Spinal cord (tissue), 10 donors: ENCODE measurements at places on chromosomes 5 and 9. TPM values are rescaled to one million over a fixed set of nuclear protein-coding genes. Genes with fewer than 3 reads are reported as not detected.

TAF11L5 gene
- not detected for total RNA-seq

F12 gene
- 1.9 TPM for total RNA-seq

SPATA31D4 gene
- not detected for total RNA-seq

SPINK7 gene
- not detected for total RNA-seq

PRSS3 gene
- total RNA-seq = 3.0 TPM

PCDHA12 gene
- 2.5 TPM for total RNA-seq

CNTNAP3 gene
- 22.5 TPM for total RNA-seq

FOXD4L4 gene
- 0.20 TPM for total RNA-seq

PSD2 gene
- 7.5 TPM for total RNA-seq

- no peak overlapping the region for H3K27ac ChIP-seq
- H3K36me3 ChIP-seq = no peaks in the 10 kb centered on the region
- DNase-seq = no peak
- H3K27me3 ChIP-seq = no peaks in the 10 kb centered on the region
Measured at GRCh38 chr9:14517154-14517906, 175.9 kb downstream of the ZDHHC21 start.

GRCh38 chr9:136597965-136598364, 52.1 kb upstream of the NOTCH1 start:
- H3K27me3 ChIP-seq = no peaks in the 10 kb centered on the region
- H3K4me1 ChIP-seq = peaks cover 76% of the 10 kb centered on the region
- H3K4me3 ChIP-seq = no peak overlapping the region
- peaks cover 3% of the 10 kb centered on the region for H3K36me3 ChIP-seq
- no peak for DNase-seq
- H3K27ac ChIP-seq = peak overlapping the region; percentile 82

- no peaks in the 10 kb centered on the region for H3K36me3 ChIP-seq
- no peaks in the 10 kb centered on the region for H3K4me1 ChIP-seq
- H3K27ac ChIP-seq = no peak overlapping the region
- DNase-seq = peak; percentile 31
- no peaks in the 10 kb centered on the region for H3K27me3 ChIP-seq
Measured at GRCh38 chr5:59673438-59674058, 220.0 kb downstream of the PDE4D start.

DNA sequence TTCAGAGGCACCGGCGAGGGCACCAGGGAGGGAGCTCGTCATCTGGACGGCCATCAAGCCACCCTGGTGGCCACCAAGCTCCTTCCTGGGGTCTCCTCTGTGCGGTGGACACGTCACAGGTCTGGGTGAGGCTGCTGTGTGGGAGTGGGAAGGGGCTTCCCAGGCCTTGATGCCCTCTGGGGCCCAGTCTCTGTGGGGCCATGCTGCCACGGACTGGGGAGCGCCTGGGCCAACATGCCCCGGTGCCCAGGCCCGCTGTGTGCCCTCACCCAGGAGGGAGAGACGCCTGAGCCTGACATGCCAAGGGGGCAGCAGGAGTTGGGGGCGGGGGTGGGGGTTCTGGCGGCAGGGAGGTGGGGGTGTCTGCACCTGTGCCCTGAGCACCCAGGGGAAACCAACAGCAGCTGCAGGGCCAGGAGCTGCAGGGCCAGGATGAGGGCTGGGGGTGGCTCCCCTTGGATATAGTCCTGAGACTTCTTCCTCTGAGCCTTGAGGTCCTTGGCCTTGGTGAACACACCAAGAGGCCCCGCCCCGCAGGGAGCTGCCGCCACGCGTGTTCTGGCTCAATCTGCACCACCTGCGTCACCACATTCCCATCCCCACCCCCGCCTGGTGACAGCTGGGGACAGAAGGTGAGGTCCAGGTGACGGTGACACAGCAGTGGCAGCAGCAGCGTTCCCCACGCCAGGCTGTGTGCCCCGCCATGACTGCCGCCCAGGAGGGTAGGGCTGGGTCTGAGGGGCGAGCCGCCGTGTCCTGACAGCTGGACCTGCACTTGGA, 15.3 kb upstream of the SEC16A start:
- no peaks in the 10 kb centered on the region for H3K27me3 ChIP-seq
- peaks cover 60% of the 10 kb centered on the region for H3K4me1 ChIP-seq
- H3K27ac ChIP-seq = no peak overlapping the region
- H3K4me3 ChIP-seq = no peak overlapping the region
- peaks cover 98% of the 10 kb centered on the region for H3K36me3 ChIP-seq

GRCh38 chr9:107945493-107945892, 455.9 kb upstream of the KLF4 start:
- DNase-seq = no peak
- no peaks in the 10 kb centered on the region for H3K36me3 ChIP-seq
- H3K4me1 ChIP-seq = no peaks in the 10 kb centered on the region
- H3K27me3 ChIP-seq = no peaks in the 10 kb centered on the region
- H3K4me3 ChIP-seq = no peak overlapping the region
- H3K27ac ChIP-seq = no peak overlapping the region

DNA sequence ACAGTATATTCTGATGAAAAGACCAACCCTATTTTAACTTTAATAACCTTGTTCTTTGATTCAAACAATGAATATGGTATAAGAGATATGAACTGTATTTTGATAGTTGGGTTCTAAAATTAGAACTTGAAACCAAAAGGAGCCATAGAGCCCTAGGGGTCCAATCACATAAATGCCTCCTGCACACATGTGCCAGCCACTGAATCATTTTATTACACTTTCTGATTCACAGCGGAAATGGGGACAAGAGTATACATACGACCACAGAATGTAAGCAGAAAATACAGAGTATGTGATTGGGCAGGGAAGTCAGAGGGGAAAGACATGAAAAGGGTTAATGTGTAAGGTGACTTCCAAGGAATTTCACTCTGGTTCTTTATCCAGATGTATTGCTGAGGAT, 1000.2 kb downstream of the NR2F1-AS1 start:
- no peaks in the 10 kb centered on the region for H3K27me3 ChIP-seq
- no peaks in the 10 kb centered on the region for H3K4me1 ChIP-seq
- no peak for DNase-seq
- no peak overlapping the region for H3K27ac ChIP-seq

GRCh38 chr9:134858051-134858841, 22.4 kb upstream of the FCN2 start:
- no peaks in the 10 kb centered on the region for H3K36me3 ChIP-seq
- no peak overlapping the region for H3K4me3 ChIP-seq
- no peak overlapping the region for H3K27ac ChIP-seq
- H3K27me3 ChIP-seq = no peaks in the 10 kb centered on the region
- DNase-seq = no peak

DNA sequence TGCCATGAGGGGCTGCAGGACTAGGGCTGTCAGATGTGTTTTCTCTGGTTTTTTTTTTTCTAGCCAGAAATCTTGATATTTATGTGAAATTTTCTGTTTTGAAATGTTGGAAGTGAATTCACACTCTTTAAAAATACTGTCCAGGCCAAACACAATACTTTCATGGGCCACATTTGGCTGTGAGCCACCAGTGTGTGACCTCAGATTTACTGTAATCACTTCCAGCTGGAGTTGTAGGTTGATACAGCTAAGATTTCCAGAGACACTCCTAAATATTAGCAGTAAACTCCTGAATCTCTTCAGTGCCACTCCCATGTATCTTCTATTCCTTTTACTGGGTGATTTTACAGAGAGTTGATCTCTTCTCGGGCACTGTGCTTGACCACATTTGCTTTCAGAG, 92.2 kb upstream of the CKMT2 start:
- no peaks in the 10 kb centered on the region for H3K36me3 ChIP-seq
- H3K27ac ChIP-seq = peak overlapping the region; percentile 4
- H3K4me3 ChIP-seq = no peak overlapping the region

DNA sequence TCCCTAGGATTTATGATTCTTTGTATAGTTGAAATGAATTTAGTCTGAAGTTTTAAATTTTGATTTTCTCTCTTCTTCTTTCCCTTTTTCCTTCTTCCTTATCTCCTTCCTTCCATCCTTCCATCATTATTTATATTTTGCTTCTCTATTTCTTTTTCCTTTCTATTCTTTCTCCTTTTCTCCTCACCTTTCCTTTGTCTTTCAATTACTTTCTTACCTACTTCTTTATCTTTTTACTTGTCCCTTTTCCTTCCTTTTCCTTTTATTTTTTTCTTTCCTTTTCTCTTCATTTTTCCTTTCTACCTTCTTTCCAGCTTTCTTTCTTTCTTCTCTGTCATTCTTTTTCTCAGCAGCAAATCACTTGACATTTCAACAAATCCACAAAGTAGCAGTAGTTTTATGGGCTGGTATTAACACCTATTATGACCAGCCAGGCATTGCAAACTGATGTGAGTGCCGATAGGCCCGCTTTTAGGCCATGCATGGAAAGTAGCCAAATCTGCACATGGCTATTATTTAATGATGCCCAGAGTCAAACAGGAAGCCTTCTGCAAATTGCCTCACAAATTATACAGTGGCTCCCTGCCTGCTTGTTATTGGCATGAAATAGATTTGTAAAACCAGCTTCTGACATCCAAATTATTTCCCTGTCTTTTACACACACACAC, 37.1 kb upstream of the NR3C1 start:
- no peak for DNase-seq
- no peaks in the 10 kb centered on the region for H3K4me1 ChIP-seq
- H3K27me3 ChIP-seq = no peaks in the 10 kb centered on the region
- no peaks in the 10 kb centered on the region for H3K36me3 ChIP-seq

DNA sequence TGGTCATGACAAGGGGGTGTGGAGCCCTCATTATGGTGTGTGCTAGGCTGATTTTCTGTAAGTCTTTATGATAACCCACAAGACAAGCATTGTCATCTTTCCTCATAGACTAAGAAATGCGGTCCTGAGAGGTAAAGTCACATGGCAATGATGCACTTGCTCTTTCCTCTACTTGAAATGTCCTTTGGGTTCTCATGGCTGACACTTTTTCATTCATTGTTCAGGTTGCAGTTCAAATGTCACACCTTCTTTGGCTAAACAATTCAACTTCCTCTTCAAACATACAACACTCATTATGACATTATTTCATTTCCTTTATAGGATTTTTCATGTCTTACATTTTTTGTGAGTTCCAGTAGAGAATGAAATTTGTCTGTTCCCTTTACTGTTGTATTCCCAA, 323.6 kb upstream of the PRR16 start:
- no peaks in the 10 kb centered on the region for H3K4me1 ChIP-seq
- no peak overlapping the region for H3K4me3 ChIP-seq
- no peak for DNase-seq
- no peaks in the 10 kb centered on the region for H3K36me3 ChIP-seq
- no peak overlapping the region for H3K27ac ChIP-seq
- no peaks in the 10 kb centered on the region for H3K27me3 ChIP-seq

GRCh38 chr5:3103262-3103811, 351.9 kb upstream of the IRX2 start:
- H3K36me3 ChIP-seq = no peaks in the 10 kb centered on the region
- peaks cover 34% of the 10 kb centered on the region for H3K27me3 ChIP-seq
- H3K4me1 ChIP-seq = peaks cover 40% of the 10 kb centered on the region
- no peak for DNase-seq
- H3K27ac ChIP-seq = no peak overlapping the region

DNA sequence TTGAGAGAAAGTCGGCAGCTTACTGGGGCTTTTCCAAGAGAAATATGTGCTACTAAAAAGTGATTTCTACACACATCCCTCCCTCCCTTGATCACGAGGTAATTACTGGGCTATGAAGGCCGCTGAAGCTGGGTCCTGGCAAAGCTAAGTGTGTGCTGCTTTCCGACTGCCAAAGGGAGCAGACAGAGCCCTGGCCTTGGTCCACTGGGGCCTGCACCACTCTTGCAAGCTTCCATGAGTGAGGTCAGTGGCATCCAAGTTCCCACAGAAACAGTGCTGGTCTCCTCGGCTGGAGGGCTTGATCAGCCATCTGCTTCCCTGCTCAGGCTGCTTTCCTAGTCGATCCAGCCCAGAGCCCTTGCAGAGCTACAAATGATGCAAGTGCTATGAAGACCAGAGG, 154.8 kb upstream of the LHFPL2 start:
- H3K27me3 ChIP-seq = no peaks in the 10 kb centered on the region
- no peak for DNase-seq
- no peak overlapping the region for H3K27ac ChIP-seq
- peaks cover 2% of the 10 kb centered on the region for H3K4me1 ChIP-seq

GRCh38 chr5:178330791-178331404, 98.3 kb upstream of the PHYKPL start:
- H3K36me3 ChIP-seq = no peaks in the 10 kb centered on the region
- H3K4me3 ChIP-seq = no peak overlapping the region
- no peaks in the 10 kb centered on the region for H3K27me3 ChIP-seq

DNA sequence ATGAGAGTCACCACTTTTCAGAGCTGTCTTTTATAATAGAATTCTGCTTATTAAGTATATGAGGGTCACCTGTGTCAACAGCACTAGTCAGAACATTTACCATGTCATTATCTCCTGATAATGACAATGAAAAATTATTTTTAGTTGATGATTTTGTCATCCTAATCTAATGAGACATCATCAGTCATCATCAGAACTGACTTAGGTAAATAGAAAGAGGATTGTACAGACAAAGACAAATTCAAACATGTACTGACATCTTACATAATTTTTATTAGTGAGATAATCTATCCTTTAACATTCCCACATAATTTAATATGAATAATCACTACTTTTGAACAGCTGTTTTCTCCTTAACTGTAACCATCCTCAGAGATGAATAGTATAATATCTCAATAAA, 22.6 kb downstream of the CDH9 start:
- H3K27me3 ChIP-seq = no peaks in the 10 kb centered on the region
- H3K4me3 ChIP-seq = no peak overlapping the region
- no peaks in the 10 kb centered on the region for H3K36me3 ChIP-seq
- no peak for DNase-seq
- H3K27ac ChIP-seq = no peak overlapping the region

GRCh38 chr5:35859101-35859661, 2.5 kb downstream of the IL7R start:
- H3K4me1 ChIP-seq = no peaks in the 10 kb centered on the region
- DNase-seq = no peak
- H3K27ac ChIP-seq = no peak overlapping the region
- H3K4me3 ChIP-seq = no peak overlapping the region
- no peaks in the 10 kb centered on the region for H3K27me3 ChIP-seq

DNA sequence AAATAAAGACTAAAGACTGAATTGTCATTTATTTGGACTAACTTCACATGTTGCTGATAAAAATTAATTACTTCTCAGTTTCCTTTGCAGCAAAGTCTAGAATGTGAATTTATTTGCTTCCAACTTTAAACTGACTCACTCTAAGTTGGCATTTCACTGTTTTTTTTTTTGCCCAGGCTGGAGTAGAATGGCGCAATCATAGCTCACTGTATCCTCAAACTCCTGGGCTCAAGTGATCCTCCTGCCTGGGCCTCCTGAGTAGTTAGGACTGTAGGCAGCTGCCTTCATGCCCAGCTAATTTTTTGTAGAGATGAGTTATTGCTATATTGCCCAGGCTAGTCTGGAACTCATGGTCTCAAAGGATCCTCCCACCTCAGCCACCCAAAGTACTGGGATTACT, 3.5 kb downstream of the CCNB1 start:
- no peak overlapping the region for H3K4me3 ChIP-seq
- no peak for DNase-seq
- H3K27ac ChIP-seq = no peak overlapping the region
- peaks cover 28% of the 10 kb centered on the region for H3K36me3 ChIP-seq

GRCh38 chr5:32852976-32853375, 141.9 kb downstream of the NPR3 start:
- no peaks in the 10 kb centered on the region for H3K4me1 ChIP-seq
- H3K27ac ChIP-seq = no peak overlapping the region
- no peak for DNase-seq
- H3K36me3 ChIP-seq = no peaks in the 10 kb centered on the region

- H3K27ac ChIP-seq = no peak overlapping the region
- H3K4me3 ChIP-seq = no peak overlapping the region
- no peaks in the 10 kb centered on the region for H3K4me1 ChIP-seq
- no peaks in the 10 kb centered on the region for H3K27me3 ChIP-seq
Measured at GRCh38 chr5:174272671-174273070, 227.2 kb downstream of the NSG2 start.

- H3K4me3 ChIP-seq = no peak overlapping the region
- no peaks in the 10 kb centered on the region for H3K27me3 ChIP-seq
- no peaks in the 10 kb centered on the region for H3K36me3 ChIP-seq
- no peak overlapping the region for H3K27ac ChIP-seq
- no peak for DNase-seq
- H3K4me1 ChIP-seq = no peaks in the 10 kb centered on the region
Measured at GRCh38 chr9:1440256-1440655, 390.1 kb downstream of the DMRT2 start.
